ENCODE measurements at places on chromosomes 1 and 21.

- DNase-seq, result no peak
Observed at GRCh38 chr1:95396557-95396956, 162.5 kb downstream of the RWDD3 start.

DNA sequence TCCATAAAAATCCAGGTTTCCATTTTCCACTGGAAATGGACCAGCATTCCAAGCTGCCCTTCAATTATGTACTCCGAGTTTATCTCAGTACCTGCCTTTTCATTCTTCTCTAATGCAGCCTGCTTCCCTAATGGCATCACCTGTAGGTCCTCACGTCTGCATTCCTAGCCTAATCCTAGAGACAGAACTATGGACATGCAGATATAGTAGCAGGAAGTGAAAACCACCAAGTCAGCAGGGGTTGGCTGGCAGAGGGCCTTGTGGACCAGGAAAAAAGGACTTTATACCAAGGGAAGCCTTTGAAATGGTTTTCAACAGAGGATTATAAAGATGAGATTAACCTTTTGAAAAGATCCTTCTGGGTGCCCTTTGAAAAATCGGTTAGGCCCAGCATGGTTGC lies 135.7 kb upstream of the L1TD1 start:
- no peak for DNase-seq

GRCh38 chr1:15219280-15220023 lies 27.6 kb upstream of the FHAD1 start:
- DNase-seq, result no peak

DNA sequence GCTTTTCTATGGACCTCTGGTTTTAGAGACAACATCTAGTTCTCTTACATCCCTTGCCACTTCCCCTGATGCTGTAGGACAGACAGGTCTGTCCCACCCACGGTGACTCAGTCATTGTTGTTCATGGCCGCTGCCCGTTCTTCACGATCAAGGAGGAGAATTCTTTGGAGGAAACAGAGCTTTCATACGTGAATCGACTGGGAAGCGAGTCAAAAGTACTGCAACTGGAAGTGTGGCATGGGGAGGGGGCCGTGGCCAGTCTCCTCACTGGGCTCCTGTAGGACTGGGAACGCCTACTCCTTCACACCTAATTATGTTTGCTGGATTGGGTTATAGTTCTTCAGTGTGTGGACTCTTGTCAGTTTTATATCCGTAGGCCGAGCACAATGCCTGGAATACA lies 4.4 kb upstream of the SLC37A1 start:
- no peak for DNase-seq
